ENCODE measurements at places on chromosomes 3 and 15.

- no peak for DNase-seq
Measured at GRCh38 chr15:83030021-83030420, 18.6 kb upstream of the C15orf40 start.

- DNase-seq: no peak
Measured at GRCh38 chr3:194925614-194926013, 239.9 kb downstream of the FAM43A start.

DNA sequence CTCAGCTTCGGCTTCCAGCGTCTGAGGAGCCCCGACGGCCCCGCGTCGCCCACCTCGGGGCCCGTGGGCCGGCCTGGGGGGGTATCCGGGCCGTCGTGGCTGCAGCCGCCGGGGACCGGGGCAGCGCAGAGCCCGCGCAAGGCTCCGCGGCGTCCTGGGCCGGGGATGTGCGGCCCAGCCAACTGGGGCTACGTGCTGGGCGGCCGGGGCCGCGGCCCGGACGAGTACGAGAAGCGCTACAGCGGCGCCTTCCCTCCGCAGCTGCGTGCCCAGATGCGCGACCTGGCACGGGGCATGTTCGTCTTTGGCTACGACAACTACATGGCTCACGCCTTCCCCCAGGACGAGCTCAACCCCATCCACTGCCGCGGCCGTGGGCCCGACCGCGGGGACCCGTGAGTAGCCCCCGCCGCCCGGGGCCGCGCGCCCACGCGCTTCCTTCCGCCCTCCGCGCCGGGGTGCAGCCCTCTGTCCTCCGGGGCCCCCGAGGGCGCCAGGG lies 462 bp downstream of the EDEM1 start:
- no peak for DNase-seq

- peak; percentile 56 for DNase-seq
Measured at GRCh38 chr3:30012941-30013543, 593.4 kb upstream of the TGFBR2 start.

GRCh38 chr3:50292159-50293078 lies at the start of gene IFRD2:
TSS of gene IFRD2 (minus strand) at chr3:50292429. CDS start at chr3:50292274, 155 bp downstream.
- peak; percentile 82 for DNase-seq

DNA sequence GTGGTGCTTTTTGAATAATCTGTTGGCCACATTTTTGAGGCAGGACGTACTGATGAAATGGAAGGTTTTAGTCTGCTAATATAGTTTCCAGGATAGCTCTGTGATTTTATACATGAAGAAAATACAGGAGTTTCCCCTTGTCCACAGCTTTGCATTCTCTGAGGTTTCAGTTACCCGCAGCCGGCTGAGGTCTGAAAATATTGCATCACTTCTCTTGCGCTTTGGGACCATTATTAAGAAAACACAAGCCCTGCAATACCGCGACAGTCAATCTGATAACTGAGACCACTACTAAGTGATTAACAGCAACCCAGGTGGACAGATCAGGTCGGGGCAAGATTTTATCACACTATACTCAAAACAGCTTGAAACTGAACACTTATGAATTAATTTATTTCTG lies 33.0 kb downstream of the BLM start:
- DNase-seq: no peak

DNA sequence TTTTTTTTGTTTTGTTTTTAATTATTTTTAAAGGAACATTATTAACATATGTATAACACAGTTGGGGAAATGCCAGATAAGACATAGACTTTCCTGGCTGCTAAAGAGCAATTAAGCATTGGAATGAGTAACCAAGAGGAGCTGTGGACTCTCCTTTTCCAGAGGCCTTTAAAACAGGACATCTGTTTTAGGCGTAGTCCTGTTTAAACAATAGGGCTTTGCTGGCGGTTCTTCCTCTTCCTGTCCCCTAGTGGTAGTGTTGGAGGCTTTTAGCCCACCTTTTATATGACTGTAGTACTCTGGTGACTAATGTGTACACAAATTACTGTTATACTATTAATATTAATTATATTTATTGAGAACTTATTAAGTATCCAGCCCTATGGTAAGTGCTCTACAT lies 81.9 kb downstream of the PPARG start:
- no peak for DNase-seq

- DNase-seq: no peak
Measured at GRCh38 chr3:158494673-158495072, 76.3 kb upstream of the MLF1 start.

- no peak for DNase-seq
Measured at GRCh38 chr3:107578523-107578922, 55.8 kb downstream of the BBX start.

GRCh38 chr3:180382638-180383180 lies 219.3 kb upstream of the TTC14 start:
- no peak for DNase-seq

DNA sequence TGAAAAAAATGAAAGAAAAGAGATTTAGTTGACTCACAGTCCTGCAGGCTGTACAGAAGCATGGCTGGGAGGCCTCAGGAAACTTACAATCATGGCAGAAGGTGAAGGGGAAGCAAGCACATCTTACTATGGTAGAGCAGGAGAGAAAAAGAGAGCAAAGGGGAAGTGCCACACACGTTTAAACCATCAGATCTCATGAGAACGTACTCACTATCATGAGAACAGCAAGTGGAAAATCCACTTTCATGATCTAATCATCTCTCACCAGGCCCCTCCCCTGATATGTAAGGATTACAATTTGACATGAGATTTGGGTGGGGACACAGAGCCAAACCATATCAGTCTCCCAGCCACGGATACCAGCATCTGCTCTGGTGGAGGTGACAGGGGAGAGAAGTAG lies 50.8 kb upstream of the CPOX start:
- no peak for DNase-seq

DNA sequence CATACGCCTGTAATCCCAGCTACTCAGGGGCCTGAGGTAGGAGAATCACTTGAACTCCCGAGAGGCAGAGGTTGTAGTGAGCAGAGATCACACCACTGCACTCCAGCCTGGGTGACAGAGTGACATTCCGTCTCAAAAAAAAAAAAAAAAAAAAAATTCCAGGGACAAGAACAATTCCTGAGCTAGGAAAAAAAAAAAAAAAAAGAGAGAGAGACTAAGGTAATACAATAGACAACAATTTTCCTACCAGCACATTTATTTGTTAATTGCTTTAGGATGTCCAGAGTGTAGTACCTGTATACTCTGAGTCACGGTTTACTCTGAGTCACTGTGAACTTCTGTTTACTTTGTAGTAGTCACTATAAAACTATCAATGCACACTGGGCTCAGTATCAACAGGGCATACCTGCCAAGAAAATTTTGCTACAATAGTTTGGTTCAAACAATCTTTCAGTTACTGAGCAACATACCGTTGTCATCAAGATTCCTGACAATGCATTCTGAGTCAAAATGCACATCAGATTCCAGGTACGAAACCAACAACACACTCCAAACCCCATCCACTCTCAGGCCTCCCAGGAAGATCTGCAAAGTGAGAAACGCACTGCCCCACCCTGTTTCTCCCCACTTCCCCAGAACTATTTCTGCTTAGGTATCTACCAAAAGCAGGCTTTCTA lies 28.3 kb downstream of the IGF2BP2 start:
- DNase-seq: no peak

GRCh38 chr15:54026258-54026657 lies 48.0 kb downstream of the UNC13C start:
- DNase-seq: no peak

GRCh38 chr3:192851821-192852372 lies 65.8 kb downstream of the MB21D2 start:
- no peak for DNase-seq

- DNase-seq: no peak
Measured at GRCh38 chr3:72625602-72626337, 222.5 kb downstream of the SHQ1 start.

GRCh38 chr15:74367296-74367854 lies at the start of gene CYP11A1:
TSS of gene CYP11A1 (minus strand) at chr15:74367646. CDS start at chr15:74367585, 61 bp downstream.
- DNase-seq: no peak

GRCh38 chr3:76661527-76662250 lies 378.2 kb upstream of the ROBO2 start:
- DNase-seq: no peak

DNA sequence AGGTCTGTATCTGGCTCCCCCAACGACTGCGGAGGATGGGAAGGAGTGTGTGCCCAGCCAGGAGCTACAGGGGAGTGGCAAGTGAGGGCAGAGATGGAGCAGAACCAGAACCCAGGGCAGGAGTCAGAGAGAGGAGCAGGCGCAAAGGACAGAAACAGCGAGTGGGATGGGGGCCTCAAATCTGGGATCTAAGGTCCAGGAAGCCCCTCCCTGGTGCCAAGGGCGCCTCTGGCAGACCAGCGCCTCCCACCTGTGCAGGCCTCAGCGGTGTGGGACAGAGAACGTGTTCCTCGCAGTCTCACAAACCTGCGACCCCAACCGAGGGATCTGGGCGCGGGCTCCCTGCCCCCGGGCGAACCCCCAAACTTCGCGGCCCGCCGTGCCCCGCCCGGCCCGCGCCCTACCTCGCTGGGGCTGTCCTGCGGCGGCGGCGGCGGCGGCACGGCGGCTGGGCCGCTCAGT lies 301 bp downstream of the PCBP4 start:
- DNase-seq: no peak

DNA sequence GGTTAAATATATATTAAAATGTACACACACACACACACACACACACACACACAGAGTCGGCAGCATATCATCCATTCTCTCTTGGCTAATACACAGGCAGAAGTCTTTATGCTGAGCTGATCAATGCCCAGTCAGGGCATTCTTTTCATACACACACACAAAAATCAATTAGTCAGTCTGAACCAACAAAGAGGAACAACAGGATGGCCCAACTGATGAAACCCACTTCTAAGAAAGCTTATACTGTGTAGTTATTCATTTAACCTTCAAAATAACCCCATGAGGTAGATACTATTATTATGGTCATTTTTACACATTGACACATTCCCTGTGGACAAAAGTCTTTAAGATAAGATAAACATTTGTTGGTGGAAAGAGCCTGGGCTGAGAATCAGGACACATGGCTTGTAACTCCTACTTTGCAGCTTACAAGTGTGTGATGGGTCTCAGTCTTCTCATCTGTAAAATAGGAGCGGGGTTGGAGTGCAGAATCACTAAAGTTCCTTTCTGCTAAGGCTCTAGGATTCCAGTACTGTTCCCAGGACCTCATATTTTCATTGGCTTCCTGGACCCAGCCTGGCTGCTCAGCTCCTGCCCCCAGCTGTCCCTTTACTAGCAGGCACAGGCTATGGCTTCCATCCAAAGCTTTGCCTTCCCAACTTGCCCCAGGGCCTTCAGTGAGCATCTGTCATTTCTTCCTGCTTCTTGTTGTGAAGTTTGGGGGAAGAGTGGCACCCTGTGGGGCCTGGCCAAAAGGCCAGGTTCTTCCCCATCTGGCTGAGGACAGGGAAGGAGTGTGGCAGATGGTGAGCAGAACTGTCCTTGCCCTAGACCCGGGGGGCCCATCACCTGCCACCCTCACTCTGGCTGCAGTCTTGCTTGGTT lies 27.2 kb upstream of the GLCE start:
- DNase-seq: no peak

DNA sequence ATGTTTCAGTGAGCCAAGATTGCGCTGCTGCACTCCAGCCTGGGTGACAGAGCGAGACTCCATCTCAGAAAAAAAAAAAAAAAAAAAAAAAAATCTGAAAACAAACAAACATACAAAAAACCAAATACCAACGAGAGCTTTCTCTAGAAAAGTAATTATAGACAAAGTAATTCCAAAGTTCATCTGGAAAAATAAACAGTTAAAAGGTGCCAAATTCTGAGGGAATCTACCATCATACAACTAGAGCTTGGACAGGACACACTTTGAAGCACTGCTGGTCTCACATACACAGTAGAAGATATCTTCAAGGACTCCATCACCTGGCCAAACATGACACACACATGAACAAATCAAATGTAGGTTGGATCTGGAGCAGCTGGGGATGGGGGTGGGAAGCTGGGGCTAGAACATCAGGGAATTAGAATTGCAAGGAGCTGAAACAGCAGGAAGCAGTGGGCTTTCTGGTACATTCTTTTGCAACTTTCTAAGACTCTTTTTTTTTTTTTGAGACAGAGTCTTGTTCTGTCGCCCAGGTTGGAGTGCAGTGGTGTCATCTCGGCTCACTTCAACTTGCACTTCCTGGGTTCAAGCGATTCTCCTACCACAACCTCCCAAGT lies 41.1 kb upstream of the CTSH start:
- no peak for DNase-seq

DNA sequence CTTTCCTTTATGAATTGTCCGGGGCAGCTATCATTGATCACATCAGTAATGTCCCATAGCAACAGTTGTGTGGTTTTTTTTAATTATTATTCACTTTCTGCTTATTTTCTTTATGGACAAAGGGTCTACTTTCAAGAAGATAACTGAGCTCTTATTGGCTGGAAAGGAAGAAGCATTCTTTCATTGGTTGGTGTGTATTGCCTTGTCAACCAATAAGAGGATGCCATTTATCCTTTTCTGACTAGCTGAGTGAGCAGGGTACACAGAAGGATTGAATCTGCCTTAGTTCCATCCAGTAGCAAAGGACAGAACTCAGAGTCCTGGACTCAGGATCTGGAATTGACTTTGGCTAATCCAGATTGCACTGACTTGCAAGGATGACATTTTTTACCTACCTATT lies 13.2 kb upstream of the AEN start:
- DNase-seq: no peak

DNA sequence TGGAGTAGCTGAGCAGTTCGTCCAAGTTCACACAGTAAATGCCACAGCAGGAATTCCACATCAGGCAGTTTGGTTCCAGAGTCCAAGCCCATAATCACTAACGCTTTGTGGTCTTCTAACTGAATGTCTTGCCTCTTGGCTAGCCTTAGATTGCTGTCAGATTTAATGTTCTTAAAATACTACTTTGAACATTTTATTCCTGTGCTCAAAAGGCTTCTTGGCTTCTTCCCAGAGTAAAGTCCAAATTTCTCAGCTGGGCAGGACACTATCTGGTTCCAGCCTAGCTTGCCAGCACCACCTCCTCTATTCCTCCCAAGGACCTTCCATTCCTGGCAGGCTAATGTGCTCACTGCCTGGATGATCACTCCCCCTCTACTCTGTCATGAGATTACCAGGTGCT lies 256.9 kb downstream of the SQOR start:
- DNase-seq: no peak

DNA sequence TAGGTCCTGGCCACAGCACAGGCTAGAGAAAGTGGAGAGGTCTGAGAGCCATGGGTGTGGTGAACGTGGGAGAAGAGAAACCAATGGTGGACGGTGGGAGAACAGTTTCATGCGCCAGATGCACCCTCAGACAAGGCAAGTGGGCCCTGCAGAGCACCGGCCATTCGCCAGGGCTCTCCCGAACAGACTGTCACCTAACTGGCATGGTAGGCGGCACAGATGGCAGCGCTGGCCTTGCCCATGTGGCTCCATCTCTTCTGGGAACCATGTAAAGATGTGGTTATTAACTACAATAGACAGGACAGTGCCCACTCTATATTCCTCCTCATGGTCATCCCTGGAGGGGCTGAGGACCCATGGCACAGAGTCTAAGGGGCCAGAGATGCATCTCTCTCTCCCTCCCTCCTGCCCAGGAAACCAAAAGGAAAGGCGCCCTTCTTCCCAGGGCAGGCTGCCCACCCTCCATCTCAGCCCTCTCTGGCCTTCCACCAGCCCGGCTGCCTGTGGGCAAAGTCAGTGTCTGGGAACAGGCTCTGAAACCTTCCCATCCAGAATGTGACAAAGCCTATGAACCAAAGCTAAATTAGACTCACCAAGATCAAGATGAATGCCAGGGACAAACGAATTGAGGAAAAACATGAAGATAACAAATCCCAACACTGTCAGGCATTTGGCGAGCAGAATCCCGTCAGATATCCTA lies 147.8 kb downstream of the OCA2 start:
- DNase-seq: no peak

- no peak for DNase-seq
Measured at GRCh38 chr3:127464642-127465041, 125.9 kb downstream of the TPRA1 start.
